ENCODE measurements at places on chromosomes 11 and 22. TPM values are rescaled to one million over a fixed set of nuclear protein-coding genes. Genes with fewer than 3 reads are reported as not detected.

- no peaks in the 10 kb centered on the region for H3K36me3 ChIP-seq
- no peak overlapping the region for H3K27ac ChIP-seq
- DNase-seq, result no peak
Measured at GRCh38 chr22:20610243-20610686, 102.9 kb downstream of the MED15 start.

- no peak for DNase-seq
- H3K27me3 ChIP-seq, result no peaks in the 10 kb centered on the region
- H3K4me1 ChIP-seq, result peaks cover 57% of the 10 kb centered on the region
- peaks cover 2% of the 10 kb centered on the region for H3K36me3 ChIP-seq
Measured at GRCh38 chr11:2380807-2381350, 3.8 kb downstream of the CD81 start.

GRCh38 chr11:70272009-70272408 is 1.5 kb downstream of the PPFIA1 start:
- H3K27ac ChIP-seq, result no peak overlapping the region
- peaks cover 4% of the 10 kb centered on the region for H3K4me1 ChIP-seq
- H3K27me3 ChIP-seq, result no peaks in the 10 kb centered on the region
- H3K4me3 ChIP-seq, result peak overlapping the region; percentile 83
- peaks cover 27% of the 10 kb centered on the region for H3K36me3 ChIP-seq

GRCh38 chr11:36450110-36450572 is 59.9 kb downstream of the TRAF6 start:
- no peak for DNase-seq
- no peak overlapping the region for H3K27ac ChIP-seq
- H3K36me3 ChIP-seq, result no peaks in the 10 kb centered on the region
- H3K4me1 ChIP-seq, result peaks cover 10% of the 10 kb centered on the region
- H3K4me3 ChIP-seq, result no peak overlapping the region
- peaks cover 6% of the 10 kb centered on the region for H3K27me3 ChIP-seq

DNA sequence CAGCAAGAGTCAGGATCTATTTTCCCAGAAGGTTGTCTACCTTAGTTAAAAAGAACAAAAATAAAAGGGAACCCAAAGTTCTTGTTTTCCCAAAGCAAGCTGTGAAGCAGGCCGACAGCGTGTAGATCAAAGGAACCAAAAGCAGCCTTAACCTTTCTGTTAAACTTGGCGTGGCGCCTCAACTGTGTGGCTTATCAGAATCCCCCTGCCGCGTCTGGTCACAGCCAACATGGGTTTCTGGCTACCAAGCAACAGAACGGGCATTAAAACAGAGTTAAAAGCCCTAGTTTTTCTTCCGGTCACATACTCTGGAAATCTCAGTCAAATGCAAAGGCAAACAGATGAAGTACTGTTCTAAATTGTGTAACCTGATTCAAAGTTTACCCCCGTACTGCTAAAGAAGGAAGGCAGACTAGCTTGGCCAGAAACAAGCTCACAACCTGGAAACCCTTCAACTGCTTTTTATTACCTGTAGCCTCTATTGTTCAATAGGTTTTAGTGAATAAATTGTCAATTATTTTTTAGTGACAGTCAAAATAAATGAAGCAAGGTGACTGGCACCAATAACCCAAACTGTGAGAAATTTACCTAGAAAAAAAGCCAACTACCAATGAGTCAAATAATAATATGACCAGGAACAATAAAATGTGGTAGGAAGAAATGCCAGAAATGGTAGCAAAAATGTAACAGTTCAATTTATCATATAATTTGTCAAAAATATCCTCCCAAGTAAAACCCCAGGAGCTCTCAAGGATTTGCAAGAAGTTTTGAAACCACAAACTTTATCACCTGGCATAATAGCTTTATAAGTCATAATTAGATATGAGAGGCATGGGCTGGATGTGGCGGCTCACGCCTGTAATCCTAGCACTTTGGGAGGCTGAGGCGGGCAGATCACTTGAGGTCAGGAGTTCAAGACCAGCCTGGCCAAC is 21.4 kb downstream of the CHKA start:
- H3K27me3 ChIP-seq, result no peaks in the 10 kb centered on the region
- H3K4me1 ChIP-seq, result peaks cover 12% of the 10 kb centered on the region
- H3K36me3 ChIP-seq, result no peaks in the 10 kb centered on the region
- H3K27ac ChIP-seq, result no peak overlapping the region

- peak within 1 kb of the TSS; percentile 85 for H3K4me3 ChIP-seq
- peak within 1 kb of the TSS; percentile 99 for H3K27ac ChIP-seq
- peak; percentile 10 for DNase-seq
- no peaks in the 10 kb centered on the region for H3K36me3 ChIP-seq
Measured at GRCh38 chr22:42270510-42271190, at the start of gene TCF20. Gene TCF20 (minus strand): TSS chr22:42270653. CDS start chr22:42215305, 55,348 bp downstream.

GRCh38 chr11:65968600-65969482 is 7.3 kb downstream of the SART1 start:
- no peak for DNase-seq
- no peaks in the 10 kb centered on the region for H3K4me1 ChIP-seq

DNA sequence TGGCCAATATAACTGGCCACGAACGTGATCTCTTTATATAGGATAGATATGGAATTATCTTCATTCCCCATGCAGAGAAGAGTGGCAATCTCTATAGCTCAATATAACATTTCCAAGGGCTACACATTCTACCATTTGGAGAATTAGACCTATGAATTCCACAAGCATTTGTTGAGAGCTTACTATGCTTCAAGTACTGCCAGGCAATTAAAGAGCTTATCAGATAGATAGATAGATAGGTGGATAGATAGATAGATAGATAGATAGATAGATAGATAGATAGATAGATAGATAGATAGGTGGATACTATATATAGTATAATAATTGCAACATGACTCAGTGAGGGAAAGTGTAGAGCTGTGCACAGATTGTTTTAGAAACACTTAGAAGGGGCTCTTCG is 1.5 kb upstream of the OR6X1 start:
- H3K4me3 ChIP-seq, result no peak overlapping the region
- H3K36me3 ChIP-seq, result no peaks in the 10 kb centered on the region
- no peak for DNase-seq
- H3K27me3 ChIP-seq, result peaks cover 53% of the 10 kb centered on the region
- H3K27ac ChIP-seq, result no peak overlapping the region

DNA sequence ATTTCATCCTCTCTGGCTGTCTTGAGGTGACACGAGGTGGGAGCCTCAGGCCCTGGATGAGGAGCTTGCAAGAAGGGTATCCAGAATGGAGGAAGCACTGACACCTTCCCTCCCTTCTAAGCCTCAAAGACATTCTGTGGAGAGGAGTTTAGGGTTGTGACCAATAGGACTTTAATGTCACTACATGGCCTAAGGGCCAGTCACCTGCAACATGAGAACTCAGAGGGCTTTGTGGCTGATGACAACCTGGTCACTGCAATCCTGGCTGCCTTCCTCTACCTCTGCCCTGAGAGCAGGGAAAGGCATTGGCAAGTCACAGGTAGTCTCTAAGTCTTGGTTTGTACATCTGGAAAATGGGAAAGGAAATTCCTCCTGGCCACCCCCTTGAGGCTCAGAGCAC is 33.7 kb downstream of the PISD start:
- H3K4me1 ChIP-seq, result peaks cover 5% of the 10 kb centered on the region
- peaks cover 15% of the 10 kb centered on the region for H3K36me3 ChIP-seq
- no peak overlapping the region for H3K4me3 ChIP-seq
- DNase-seq, result no peak
- H3K27me3 ChIP-seq, result no peaks in the 10 kb centered on the region
- 0 out of 2 replicates have a peak overlapping the region, but pooled peaks have one; percentile 2 for H3K27ac ChIP-seq

The BTG4 gene
- not detected for total RNA-seq

The CLDN5 gene
- 0.32 TPM for total RNA-seq

The CSTF3 gene
- total RNA-seq, result 39.3 TPM
